Fibroblast of lung (primary cell): ENCODE measurements at places on chromosomes 1 and 21. TPM values are rescaled to one million over a fixed set of nuclear protein-coding genes. Genes with fewer than 3 reads are reported as not detected.

The LCE1C gene
- total RNA-seq: not detected in 2 replicates

The TNFRSF25 gene
- total RNA-seq: 0.51 and 1.5 TPM in 2 replicates

The ADORA1 gene
- 1.5 and 10.8 TPM in 2 replicates for total RNA-seq

GRCh38 chr1:197868751-197869489 lies 33.5 kb upstream of the C1orf53 start:
- peak; percentile 55 for DNase-seq

DNA sequence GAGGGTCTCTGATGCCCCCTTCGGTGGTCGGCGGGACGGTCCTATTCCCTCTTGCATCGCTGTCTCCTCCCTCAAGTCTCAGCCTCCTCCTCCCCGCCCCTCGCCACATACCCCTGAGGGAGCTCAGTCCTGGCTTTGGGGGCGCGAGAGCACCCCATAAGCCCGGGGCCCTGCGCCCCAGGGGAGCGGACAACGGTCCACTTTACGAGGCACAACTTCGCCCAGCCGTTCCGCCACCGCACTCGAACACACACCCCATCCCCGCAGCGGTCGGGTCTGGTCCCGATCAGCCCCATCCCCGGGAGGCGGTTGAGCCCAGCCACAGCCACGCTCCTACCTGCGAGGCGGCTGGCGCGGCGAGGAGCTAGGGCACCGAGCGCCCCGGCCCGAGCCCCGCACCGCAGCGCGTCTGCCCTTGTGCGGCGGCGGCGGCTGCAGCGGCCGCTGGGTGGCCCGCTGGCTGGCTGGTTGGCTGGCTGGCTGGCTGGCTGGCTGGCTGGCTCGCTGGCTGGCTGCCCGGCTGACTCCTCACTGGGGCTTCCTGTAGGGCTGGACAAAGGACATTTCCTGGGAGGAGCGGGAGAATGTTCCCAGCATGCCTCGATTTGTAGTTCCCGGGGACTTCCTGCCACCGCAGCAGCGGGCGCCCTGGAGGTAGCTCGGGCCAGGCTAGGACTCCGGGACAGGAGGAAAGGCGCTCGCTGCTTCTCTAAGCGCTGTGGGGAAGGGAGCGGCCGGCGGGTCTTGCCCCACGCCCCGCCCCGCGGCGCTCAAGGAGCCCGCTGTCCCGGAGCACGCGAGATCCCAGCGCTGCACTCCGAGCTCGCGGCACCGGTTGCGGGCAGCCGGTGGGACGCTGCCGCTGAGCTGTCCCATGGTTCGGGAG lies at the start of gene ZNF697:
TSS of gene ZNF697 (minus strand) at position 533 of the 886 bp plus-strand sequence. CDS start 22,166 bp downstream, outside the sequence.
- DNase-seq: peak; percentile 98

GRCh38 chr1:187051618-187052232 lies 223.0 kb downstream of the PLA2G4A start:
- peak; percentile 53 for DNase-seq

GRCh38 chr1:71930511-71930910 lies 351.8 kb downstream of the NEGR1 start:
- peak; percentile 2 for DNase-seq

- DNase-seq: peak; percentile 68
These were observed 616.8 kb downstream of the LTN1 start for GRCh38 chr21:28375708-28376385.

- no peak for DNase-seq
These were observed at the start of gene GJA4 for GRCh38 chr1:34792868-34793727. GJA4 (plus strand) TSS chr1:34792999; CDS start chr1:34794214, 1,215 bp downstream.
